ENCODE measurements at places on chromosomes 11 and 22.

DNA sequence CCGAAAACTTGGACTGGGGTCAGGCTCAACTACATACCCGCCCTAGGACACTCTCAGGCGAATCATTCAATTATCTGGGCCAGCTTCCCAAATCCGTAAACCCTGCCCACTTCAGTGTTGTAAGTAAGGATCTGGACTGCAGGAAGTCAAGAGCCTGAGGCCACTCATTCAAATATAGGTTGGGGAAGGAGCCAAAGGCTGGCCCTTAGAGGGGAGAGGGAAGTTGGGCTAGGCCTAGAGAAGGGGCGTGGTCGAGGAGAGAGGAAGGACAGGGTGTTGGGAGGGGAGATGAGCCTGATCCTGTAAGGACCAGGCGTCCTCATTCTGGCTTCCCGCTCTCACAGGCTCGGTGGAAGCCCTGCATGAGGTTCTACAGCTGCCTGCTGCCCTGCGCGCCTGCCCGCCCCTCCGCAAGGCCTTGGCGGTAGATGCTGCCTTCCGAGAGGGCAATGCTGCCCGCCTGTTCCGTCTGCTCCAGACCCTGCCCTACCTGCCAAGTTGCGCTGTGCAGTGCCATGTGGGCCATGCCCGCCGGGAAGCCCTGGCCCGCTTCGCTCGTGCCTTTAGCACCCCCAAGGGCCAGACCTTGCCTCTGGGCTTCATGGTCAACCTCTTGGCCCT, 3.0 kb downstream of the SAC3D1 start:
- no peak for DNase-seq

DNA sequence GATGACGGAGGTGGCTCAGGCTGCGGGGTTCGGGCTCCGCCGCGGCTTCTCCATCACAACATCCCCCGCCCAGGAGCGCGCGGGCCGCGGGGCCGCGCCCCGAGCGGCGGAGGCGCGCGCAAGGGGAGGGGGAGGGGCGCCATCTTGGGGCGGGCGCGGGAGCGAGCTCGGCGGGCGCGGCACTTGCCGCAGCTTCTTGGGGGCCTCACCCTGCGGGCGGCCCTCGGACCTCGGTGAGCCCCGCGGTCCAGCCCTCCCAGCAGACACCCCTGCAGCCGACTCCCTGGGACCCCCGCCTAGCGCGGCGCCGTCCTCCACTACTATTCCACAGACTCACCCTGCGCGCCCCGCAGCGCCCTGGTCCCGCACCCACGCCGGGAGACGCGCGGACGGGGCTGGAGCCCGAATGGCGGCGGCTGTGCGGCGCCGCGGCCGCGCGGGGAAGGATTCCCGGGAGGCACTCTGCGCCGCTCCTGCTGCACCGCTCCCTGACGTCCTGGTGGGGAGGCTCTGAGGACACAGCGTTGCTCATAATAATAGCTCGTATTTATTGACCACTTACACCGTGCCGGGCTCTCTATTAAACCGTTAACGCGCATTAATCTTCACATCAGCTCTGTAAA, at the start of gene APBB1:
Gene APBB1 (minus strand): TSS at position 86 of the 623 bp plus-strand sequence. CDS start 7,747 bp downstream, outside the sequence.
- no peak for DNase-seq

DNA sequence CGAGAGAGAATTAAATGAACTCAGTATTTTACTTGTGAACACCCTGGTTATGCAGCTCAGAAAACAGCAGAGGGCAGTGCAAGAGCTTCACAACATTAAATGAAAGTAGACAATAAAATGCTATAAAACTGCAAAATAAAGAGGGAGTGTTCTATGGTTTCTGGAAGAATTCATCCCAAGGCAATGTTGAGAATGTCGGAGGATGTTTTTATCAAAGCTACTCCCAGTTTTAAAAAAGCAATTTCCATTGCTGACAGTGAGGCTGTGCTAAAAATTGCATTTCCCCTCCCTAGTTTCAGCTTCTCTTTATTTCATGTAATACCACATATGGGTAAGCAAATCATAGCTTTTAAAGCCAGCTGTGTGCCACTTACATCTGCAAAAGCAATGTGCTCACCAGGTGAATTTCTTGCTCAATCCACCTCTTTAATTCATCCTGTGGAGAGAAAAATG, 296.8 kb downstream of the RAB38 start:
- DNase-seq, result no peak

GRCh38 chr22:26199665-26200064, 30.4 kb downstream of the SEZ6L start:
- no peak for DNase-seq

GRCh38 chr11:376531-377173, 7.4 kb downstream of the B4GALNT4 start:
- no peak for DNase-seq

GRCh38 chr22:26949193-26949592, 291.8 kb downstream of the MIAT start:
- no peak for DNase-seq

DNA sequence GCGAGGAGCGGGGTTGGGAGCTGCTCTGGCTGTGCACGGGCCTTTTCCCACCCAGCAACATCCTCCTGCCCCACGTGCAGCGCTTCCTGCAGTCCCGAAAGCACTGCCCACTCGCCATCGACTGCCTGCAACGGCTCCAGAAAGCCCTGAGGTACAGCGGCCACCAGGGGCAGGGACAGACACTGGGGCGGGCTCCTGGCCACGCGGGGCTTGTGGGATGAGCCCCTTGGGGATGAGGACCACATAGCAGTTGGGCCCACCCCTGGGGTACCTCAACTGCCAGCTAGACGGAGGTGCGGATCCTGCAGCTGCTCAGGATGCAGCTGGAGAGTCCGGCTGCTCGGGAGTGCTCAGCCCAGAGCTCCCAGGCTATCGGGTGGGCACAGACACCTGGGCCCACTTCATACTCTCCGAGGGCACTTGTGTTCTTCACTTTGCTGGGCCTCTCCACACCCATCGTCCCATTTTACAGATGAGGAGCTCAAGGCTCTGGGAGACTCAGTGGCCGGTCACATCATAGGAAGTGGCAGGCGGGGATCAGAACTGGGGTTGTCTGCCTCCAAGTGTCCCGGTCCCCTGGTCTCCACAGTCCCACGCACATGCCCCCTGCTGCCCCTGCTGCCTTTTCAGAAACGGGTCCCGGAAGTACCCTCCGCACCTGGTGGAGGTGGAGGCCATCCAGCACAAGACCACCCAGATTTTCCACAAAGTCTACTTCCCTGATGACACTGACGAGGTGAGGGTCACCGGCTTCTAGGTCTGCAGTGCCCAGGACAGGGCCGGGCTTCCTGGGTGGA, 77.6 kb downstream of the MYO7A start:
- no peak for DNase-seq

DNA sequence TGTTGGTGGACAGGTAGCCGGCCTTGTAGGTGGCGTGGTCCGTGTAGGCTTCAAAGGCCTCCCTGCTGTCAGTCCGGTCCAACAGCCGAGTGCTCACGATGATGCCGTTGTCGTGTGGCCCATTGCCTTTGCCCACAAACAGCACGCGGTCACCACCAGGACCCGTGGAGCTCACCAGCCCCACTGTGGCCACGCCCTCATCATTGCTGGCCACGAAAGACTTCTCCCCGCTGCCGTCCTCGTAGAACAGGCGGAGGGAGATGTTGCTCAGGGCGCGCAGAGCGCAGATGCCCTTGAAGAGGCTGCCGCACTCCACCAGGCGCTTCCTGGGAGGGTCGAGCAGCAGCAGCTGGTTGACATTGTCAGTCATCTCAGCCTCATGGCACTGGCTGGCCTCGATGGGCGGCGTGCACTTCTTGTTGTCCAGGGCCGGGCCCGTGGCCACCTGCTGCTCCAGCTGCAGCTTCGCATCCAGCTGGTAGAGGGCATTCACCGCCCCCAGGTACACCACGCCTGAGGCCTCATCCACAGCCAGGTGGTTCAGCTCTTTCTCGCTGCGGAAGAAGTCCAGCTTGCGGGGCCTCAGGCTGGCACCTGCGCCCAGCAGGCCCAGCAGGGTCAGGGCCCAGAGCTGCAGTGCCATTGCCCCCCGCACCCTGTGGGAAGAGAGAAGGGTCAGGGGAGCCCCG, 17.4 kb downstream of the PLXNB2 start:
- no peak for DNase-seq

All from activated CD8-positive, alpha-beta memory T cell treated with anti-CD3 and anti-CD28 coated beads for 48 hours (primary cell).